NCI-H526 treated with DMSO at 0.1 percent for 48 hours (cell line): ENCODE measurements at places on chromosomes 4 and X.

GRCh38 chrX:77938083-77938680, 27.7 kb downstream of the ATP7A start:
- DNase-seq, result no peak

DNA sequence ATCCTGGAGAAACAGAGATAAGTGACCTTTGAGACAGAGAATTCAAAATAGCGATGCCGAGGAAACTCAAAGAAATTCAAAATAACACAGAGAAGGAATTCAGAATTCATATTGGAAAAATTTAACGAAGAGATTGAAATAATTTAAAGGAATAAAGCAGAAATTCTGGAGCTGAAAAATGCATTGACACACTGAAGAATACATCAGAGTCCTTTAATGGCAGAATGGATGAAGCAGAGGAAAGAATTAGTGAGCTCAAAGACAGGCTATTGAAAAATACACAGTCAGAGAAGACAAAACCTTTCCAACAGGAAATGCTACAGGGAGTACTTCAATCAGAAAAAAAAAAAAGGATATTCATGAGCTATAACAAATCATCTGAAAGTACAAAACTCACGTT, 185.8 kb downstream of the PARM1 start:
- no peak for DNase-seq

DNA sequence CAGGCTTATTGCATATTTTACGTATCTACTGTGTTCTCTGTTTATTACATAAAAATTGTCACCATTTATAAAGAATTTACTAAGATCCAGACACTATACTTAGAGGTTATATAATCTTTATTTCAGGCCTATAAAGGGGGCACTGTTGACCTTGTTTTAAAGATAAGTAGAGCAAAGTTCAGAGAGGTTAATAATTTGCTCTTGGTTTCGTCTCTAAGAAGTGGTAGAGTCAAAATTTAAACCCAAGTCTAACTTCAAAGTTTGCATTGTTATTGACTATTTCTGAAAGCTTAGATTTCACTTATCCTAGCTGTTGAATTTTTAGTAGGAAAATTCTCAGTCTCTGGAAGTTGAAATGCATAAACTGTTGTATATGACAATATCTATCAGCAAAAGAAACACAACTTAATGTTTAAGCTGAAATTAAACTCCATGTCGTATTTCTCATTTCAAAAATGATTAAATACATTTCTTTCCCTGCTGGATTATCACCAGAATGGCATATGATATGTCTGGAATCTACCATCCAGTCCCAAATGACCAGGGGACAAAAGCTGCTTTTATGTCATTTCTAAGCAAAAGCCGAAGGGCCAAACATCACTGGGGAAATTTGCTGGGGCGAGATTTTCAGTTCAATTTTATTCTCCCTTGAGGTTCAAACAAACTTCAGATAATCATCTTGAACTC, 138.4 kb downstream of the SLC7A11 start:
- no peak for DNase-seq

GRCh38 chrX:10726647-10727046, 106.3 kb upstream of the MID1 start:
- DNase-seq, result no peak

DNA sequence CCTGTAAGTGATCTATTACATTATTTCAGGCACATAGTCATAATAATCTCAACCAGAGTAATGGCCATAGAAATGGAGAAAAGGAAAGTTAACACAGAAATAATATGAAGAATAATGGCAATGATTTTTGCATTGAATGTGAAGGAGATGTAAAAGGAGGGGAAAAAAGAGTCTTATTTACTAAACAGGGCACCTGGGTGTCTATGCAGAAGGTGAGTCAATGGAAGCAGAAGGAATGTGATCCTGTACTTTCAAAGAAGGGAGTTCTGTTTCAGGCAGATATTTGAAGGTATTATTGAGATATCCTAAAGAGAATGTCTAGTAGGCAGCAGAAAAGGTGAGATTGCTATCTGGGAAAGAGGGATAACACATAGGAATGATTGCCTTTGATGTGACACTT, 279.9 kb downstream of the INPP4B start:
- DNase-seq, result no peak

GRCh38 chr4:35771571-35771970, 472.7 kb downstream of the ARAP2 start:
- DNase-seq, result no peak

- no peak for DNase-seq
Measured at GRCh38 chrX:39421006-39421405, 619.7 kb downstream of the MID1IP1 start.

- no peak for DNase-seq
Measured at GRCh38 chr4:83189631-83190136, 75.2 kb upstream of the PLAC8 start.

- DNase-seq, result no peak
Measured at GRCh38 chr4:94536049-94536448, 84.3 kb downstream of the PDLIM5 start.

DNA sequence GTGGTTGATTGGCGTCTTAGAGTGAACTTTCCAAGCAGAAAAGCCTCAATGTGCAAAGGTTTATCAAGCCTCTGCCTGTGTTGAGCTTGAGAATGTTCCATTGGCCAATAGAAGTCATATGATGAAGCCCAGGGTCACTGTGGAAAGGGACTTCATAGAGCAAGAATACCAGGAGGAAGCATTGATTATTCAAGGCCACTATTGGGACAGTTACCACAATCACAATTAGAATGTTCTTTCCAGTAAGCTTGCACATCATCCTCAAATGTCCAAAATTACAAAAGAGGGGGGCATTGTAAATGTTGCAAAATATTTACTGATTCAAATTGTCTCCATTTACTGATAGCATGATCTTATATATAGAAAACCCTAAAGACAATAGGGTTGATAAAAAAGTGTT, 32.9 kb upstream of the NDP start:
- DNase-seq, result no peak

DNA sequence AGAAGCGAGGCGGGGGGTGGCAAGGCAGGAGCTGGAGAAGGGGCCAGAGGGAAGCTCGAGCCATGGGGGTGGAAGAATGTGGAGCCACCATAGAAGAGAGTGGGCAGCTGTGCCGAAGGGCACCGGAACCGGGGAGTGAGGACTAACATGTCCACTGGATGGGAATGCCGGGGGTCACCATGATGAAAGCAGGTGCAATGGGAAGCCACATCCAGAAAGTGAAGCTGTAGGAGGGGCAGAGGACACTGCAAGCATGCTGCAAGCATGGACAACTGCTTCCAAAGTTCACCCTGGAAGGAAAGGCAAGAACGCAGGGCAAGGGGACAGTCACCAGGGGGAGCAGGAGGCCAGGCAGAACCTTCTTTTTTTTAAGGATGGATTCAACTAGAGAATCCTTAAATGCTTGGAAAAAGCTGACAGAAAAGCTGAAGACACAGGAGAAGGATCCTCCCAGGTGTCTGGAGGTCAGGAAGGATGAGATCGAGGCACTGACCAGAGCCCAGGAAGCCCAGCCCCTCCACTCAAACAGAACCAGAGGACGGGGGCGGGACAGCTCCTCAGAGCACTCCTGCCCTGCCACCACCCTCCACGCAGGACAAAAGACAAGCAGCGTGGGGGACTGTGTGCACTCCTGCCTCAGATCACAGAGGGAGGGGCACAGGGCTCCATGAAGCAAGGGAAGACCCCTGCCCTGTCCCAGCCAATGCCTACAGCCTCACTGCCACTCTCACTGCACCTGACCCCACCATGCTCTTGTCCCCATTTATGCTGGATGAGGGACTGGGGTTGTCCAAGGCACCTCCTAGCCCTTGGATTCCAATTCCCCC, 169.2 kb downstream of the AFAP1 start:
- DNase-seq, result no peak

- DNase-seq, result no peak
Measured at GRCh38 chr4:154465085-154465484, 26.5 kb downstream of the DCHS2 start.

DNA sequence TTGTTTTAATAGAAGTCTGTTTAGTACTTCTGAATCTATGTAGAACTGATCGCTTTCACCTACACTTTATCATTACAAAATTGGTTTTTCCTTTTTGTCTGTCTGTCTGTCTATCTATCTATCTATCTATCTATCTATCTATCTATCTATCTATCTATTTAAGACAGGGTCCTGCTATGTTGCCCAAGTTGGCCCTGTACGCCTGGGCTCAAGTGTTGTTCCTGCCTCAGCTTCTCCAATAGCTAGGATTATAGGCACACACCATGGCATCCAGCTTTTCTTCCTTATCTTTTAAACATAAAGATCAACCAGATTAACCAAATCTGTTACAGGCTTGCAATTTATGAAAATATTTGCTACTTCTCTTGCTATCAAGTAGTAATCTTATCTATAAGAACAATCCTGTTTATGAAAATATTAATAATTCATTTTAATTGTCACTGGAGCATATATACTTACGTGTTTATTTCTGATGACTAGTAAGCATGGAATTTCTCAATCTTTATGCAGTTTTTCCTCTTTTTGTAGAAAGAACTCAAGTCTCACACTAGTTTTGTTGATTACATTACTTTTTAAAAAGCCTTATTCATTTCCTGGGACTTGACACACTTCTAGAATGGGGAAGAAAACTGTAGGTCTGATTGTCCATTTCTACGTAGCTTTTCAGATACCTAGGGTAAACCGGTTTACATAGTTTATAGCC, 24.5 kb downstream of the KIAA0232 start:
- no peak for DNase-seq

DNA sequence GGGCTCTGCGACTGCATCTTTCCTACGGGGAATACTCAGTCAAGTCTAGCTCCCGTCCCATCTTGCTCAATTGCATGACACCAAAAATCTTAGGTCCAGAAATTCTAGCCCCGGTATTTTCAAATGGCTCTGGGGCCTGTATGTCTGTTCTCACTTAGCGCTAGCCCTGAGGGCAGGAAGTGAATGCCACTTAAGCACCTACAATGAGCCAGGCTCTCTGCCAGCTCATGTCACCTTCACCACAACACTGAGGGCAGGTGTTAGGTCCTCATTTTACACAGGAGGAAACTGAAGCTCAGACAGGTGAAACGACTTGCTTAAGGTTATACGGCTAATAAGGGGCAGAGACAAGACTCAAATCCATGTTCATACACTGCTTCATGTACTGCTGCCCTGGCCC, 282.8 kb downstream of the PPP1R2C start:
- DNase-seq, result no peak

DNA sequence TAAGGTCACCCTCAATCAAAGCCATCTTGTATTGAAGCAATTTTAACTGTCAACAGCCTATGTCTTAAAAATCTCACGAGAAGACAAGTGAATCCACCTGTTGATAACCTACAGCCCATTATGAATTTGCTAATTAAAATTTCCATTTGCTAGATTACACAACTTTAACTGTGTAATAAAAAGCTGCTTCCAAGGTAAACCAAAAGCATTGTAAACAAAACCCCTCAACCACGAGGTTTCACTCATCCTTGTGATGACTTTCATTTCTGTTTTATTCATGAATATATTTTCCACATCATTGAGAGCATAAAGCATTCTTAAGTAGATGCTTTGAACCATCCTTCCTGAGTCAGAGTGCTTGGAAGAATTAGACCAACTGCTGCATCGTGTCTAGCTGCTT, 217.5 kb upstream of the GYPA start:
- DNase-seq, result no peak

DNA sequence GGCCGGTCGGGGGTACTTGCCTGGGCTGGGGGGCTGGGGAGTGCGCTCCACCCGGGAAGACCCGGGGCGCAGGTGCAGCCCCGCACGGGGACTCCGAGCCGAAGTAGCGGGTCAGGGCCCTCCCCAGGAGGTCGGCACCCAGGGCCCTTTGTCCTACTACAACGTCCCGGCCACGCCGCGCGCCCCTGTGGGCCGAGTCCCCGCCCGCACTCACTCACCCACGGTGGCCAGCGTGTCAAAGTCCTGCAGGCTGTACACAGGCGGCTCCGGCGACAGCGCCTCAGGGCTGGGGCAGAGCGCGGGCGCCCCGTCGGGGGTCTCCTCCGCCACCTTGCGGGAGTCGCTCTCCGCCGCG, 602 bp downstream of the PRKX start:
- DNase-seq, result no peak

DNA sequence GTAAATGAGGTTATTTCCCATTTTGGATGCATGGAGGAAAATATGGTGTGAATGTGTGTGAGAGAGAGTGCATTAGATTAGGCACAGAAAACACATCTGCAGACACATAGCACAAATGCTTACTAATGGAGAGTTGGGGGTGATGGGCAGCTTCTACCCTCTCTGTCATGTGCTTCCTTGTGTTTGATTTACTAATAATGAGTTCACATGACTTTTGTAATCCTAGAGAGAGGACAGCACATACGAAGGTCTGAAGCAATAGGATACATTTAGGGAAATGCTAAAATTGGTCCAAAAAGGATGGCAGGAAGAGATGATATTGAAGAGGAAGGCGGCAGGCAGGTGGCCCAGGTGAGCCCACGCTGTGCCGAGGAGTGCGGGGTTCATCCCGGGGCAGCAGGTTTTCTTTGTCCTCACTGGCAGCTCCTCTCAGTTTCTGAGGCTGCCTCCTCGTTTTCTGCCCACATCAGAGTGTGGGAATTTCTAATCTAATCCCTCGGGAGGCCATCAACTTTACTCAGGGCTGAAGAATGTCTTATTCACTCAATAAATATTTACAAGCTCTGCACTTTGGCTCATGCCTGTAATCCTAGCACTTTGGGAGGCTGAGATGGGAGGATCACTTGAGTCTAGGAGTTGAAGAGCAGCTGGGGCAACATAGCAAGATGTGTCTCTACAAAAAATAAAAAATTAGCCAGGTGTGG, 15.9 kb upstream of the MAP9 start:
- DNase-seq, result no peak

DNA sequence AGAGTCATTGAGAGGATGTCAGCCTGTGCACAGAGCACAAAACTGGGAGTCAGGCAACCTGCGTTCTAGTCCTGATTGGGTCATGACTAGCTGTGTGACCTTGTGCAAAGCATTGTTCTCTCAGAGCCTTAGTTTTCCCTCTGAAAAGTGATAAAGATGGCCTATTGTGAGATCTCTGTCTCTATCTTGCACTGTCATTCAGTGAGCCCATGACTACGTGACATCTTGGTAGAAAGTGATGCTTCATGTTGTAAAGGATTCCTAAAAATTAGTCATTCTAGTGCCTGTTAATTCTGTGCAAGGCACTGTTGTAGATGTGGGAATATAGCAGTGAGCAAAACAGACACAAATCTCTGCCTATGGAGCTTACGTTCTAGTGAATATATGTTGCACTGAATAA, 2.5 kb downstream of the PGRMC1 start:
- DNase-seq, result no peak

DNA sequence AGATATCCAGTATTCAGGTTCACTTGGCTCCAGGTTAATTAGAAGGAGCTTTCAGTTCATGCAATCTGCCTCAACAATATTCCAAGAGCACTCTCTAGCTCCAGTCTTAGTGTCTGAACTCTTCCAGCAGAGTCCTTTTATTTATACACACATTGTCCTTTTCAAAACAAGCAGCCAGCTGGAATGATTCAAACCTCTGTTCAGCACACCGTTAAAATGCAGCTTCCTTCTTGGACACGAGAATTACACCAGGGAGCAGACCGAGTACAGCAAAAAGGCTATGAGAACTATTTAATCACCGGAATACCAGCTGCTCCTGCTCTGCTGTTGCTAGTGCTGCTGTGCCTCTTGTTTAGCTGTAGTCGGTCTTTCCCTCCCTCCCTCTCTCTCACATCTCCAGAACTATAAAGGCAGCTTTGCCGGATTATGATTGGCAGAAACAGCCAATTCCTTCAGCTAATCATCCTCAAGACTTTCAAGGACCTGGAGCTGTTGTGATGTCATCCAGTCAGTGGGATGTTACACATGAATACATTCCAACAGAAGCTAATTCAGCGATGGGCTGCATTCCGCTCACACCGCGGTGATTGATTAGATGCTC, at the start of gene NDST4:
NDST4 (minus strand) TSS at position 115 of the 601 bp plus-strand sequence. CDS start 36,584 bp downstream, outside the sequence.
- DNase-seq, result peak; percentile 60

- no peak for DNase-seq
Measured at GRCh38 chr4:176053785-176054184, 11.9 kb upstream of the WDR17 start.
